Fibroblast of villous mesenchyme (primary cell): ENCODE measurements at places on chromosomes 7 and 10.
A peak's percentile ranks its signal among the peaks of the same experiment; 100 is the strongest.

- no peak for DNase-seq
Observed at GRCh38 chr7:159114096-159114495, 30.6 kb downstream of the VIPR2 start.

- no peak for DNase-seq
Observed at GRCh38 chr10:49081547-49082275, 33.6 kb downstream of the VSTM4 start.

DNA sequence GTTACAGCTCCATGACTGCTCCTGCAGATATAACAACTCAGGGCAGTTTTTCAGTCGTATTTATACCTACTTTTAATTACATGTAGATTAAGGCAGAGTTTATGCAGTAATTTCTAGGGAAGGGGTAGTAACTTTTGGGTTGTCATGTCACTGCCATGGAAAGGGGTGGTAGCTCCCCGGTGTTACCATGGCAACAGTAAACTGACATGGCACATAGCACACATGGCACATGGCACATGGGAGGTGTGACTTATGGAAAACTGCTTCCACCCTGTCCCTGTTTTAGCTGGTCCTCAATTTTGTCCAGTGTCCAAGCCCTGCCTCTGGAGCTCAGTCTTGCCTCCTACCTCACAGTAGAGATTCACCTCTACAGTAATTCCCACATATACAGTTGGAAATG is 3.9 kb upstream of the TOMM7 start:
- DNase-seq: no peak

DNA sequence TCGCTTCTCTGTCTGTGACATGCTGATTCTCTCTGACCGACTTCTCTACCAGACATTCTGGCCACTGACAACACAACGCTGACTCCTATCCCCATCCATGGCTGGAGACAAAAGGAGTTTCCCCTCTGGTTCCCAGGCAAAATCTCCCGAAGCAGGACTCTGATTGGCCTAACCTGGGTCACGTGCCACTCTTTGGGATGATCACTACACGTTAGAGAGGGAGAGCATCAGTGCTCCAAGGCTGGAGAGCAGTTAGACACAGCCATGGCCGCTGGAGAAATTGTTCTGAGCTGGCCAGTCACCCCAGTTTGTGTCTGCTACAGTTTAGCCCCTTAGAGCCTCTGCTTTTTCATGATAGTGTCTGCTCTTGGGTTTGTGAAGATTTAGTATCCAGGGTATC is 38.9 kb downstream of the ADAMTS14 start:
- no peak for DNase-seq

DNA sequence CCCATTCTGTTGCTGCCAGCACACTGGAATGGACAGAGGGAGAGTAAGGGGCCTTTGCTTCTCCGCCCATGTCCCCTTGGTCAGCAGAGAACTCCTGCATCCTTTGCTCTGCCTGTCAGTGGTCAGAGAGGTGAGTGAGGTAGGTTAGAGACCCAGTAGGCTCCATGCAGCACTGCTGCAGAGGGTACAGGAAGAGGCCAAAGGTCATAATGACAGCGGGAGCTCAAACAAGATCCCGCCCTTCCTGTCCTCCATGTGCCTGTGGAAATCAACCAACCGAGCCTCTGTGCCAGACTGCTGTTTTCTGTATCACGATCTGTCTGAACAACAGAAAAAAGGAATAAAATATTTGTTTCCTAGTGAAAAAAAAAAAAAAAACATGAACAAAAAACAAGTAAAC is 81.4 kb downstream of the ZNF33B start:
- DNase-seq: no peak

GRCh38 chr10:62037166-62037831 is 135.8 kb downstream of the ARID5B start:
- peak; percentile 90 for DNase-seq

DNA sequence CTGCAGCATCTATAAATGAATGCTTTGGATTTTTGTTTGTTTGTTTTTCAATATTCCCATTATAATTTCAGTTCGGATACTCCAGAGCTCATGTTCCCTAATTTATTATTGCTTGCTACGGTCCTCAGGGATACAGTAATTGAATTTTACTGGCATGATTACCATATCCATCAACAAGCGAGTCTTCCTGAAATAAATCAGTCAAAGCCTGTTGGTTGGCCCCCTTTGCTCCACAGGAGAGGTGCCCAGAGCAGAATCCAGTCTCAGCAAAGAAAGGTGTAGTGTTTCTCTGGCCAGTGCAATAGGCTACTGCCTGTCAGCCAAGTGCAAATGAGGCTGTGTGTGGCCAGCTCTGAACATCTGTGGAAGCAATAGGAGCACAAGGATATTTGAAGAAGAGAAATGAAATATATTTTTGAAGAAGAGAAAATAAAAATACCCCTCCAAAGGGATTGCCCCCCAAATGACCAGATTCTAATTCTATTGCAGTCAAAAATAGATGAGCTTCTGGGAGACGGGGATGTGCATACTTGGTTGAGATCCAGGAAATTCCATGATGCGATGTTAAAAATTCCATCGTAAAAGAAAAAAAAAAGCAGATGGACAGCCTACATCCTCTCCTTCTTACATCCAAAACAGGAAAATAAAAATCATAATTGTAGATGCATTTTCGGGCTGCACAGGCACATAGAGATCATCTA is 18.1 kb downstream of the TRIL start:
- DNase-seq: no peak

DNA sequence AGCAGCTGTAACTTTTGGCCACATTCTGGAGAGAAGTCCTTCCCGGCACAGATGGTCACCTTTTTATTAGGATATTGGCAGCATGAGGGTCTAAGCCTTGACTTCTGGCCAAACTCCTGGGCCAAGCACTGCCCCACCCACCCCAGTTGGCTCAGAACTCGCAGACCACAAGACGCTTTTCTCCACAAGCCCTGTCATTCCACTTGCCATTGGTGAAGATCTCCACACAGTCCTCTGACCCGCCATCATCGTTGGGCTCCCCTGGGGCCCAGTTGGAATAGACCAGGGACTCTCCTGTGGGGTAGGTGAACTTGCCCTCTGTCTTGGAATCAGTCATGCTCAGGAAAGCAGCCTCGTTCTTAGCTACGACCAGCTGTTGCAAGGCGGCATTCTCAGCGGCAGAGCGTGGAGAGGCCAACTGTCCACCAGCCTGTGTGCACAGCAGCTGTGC is 11.2 kb downstream of the SFTPD start:
- no peak for DNase-seq

DNA sequence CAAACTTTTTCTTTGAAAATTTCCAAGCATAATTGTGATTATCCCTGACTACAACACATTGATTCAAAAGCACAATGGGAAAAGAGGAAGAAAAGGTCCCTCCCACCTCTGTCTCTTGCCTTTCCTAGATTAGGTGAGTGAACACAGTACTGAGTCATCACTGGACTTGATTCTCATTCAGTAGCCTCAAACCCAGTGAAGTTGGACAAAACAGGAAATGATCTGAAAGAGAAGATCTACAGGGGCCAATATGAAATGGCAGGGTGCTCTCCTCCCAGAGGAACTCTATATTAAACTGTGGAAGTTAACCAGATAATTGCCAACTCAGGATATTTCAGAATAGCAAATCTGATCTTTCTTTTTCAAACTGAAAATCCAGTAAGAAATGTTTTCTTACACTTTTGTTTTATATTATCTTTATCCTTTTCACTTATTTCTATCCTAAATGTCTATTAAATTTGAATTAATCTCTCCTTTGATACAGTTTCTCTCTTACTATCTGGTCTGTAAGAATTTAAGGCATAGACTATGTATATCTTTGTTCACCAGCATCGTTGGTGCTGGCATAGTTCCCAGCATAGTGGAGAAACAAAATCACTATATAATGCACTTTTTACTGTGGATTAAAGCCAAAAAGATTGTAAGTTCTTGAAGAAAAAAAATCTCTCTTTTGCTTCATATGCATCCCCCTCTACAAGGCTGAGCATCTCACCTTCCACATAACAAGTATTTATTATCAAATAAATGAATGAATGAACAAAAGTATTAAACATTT is 41.4 kb upstream of the IKZF1 start:
- DNase-seq: no peak

- no peak for DNase-seq
Observed at GRCh38 chr10:62692085-62692484, 112.4 kb upstream of the ADO start.

DNA sequence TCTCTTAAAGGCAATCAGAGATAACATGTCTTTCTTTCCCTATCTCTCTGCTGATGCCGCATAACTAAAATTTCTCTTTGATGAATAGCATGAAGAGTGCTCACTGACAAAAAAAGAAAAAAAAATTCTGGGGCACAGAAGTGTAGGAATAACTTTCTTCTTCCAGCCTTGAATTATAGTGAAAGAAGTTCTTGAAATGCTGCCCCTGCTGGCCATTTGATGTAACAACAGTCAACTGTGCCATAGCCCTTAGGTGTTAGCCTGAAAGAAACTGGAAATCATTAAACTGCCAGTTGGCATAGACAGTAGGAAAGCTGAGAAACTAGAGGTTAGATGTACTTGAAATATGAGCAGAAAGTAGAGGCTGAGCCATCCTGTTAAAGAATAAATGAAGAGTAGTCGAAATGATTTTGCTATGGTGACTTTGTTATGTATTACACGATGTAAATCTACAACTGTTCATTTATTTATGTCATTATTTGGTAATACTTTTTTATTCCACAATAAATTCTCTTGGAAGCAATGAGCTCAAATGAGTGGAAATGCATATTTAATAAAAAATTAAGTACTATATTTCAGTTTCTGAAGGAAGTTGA is 48.3 kb upstream of the FAM171A1 start:
- DNase-seq: peak; percentile 44

GRCh38 chr7:6162650-6163366 is 109.6 kb downstream of the CYTH3 start:
- DNase-seq: no peak

DNA sequence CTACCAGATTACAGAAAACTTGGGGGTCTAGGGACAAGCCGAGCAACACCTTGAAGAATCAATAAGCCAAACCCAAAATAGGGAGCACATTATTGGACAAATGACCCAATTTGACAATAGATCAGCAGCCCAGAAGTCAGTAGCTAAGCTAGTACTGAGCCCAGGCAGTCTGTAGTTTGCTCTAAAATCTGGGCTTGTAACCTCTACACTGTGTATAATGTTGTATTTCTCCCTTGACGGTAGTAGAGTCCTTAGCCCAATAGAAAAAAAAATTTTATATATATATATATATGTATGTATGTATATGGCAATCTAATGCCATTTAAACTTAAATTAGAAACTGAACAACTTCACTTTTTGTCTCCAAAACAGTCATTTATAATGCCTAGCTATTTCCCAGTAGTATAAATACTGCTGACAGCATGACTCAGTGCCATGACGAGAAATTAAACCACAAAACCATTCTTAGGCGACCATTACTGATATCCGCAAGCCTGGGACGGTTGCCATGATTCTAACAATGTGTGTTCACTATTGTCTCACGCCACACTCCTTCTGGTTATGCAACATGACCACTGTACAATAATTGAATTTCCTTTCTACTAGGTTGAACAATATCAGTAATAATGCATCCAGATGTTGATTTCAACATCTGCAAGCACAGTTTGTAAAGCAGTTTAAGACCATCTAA is 110.5 kb downstream of the IPMK start:
- peak; percentile 68 for DNase-seq

DNA sequence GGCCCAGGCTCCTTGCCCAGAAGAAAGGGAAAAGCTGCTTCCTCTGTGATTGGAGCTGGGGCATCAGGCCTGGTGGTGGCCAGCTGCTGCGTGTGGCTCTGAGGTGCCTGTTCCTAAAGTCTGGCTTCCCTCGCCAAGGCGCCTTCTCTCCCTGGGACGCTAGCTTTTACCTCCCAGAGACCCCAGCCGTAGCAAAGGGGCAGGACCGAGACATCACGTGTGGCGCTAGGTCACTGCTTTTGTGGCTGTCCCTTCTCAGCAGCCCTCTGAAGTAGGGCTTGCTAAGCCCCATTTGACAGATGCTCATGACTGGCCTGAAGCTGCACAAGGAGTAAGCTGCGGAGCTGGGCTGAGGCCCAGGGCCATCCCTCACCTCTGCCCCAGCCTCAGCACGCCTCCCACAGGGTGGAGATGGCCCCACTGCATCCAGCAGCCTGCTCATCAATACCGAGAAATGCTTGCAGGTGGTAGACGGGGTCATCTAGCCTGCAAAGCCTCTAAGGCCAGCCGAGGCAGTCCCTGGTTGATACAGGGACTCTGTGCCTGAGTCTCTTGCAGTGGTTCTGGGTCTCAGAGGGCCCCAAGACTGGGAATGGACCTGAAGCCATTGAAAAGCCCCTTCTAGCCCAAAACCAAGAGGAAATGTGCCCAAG is 171.2 kb downstream of the LCOR start:
- DNase-seq: no peak

- DNase-seq: no peak
Observed at GRCh38 chr10:21740989-21741388, 207.0 kb downstream of the MLLT10 start.

DNA sequence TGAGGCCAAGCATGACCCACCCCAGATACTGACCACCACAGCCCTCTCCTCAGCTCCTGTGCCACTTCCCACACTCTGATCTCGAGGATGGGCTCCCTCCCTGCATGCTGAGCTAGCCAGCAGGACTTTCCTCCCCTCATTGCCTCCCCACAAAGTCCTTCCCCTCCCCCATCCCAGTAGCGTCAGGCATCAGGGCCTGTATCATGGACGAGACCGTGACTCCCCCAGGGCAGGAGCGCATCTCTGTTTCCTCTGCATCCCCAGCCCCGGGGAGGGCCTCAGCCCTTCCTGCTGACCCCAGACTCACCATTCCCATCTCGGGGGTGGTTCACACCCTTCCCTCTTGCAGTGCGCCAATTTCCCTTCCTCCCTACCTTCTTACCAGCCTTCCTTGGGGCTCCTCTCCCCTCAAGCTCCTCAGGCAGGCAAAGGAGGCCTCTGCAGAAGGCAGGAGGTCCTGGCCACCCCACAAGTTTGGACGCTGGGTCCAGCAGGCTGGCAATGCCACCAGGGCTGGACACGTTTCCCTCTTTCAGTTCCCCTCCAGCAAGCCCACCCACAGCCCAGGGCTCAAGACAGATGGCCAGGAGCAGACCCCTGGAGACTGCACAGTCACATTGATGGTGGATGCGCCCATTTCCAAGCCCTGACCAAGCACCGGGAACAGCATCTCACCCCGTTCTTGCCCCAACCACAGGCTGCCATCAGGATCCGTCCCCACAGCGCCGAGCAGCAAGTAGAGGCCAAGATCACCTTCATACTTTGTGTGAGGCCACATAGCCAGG is 36.5 kb downstream of the GRID1 start:
- no peak for DNase-seq

- DNase-seq: peak; percentile 11
Observed at GRCh38 chr7:51070151-51070550, 246.5 kb downstream of the COBL start.

GRCh38 chr10:42304341-42304740 is 334.0 kb downstream of the ZNF33B start:
- no peak for DNase-seq
